ENCODE measurements at places on chromosomes 7 and 10. TPM values are rescaled to one million over a fixed set of nuclear protein-coding genes. Genes with fewer than 3 reads are reported as not detected.

The CALN1 gene
- not detected for total RNA-seq

The ARMC3 gene
- total RNA-seq, result not detected

The PAPOLB gene
- not detected for total RNA-seq

The INHBA gene
- 53.8 TPM for total RNA-seq

The IGF2BP3 gene
- total RNA-seq, result 44.3 TPM

The ZCCHC24 gene
- 25.0 TPM for total RNA-seq

The ZMYND11 gene
- 37.1 TPM for total RNA-seq

The C10orf95 gene
- total RNA-seq, result not detected

The ATP6V0A4 gene
- not detected for total RNA-seq

The TACC2 gene
- total RNA-seq, result 6.9 TPM

The PNLIPRP1 gene
- total RNA-seq, result not detected

The SPRN gene
- total RNA-seq, result under 0.01 TPM

The GDF2 gene
- not detected for total RNA-seq

The ABCB4 gene
- 2.5 TPM for total RNA-seq

The STRIP2 gene
- total RNA-seq, result 3.4 TPM

The PIP gene
- not detected for total RNA-seq

The NPSR1 gene
- total RNA-seq, result not detected

The MEPCE gene
- total RNA-seq, result 35.9 TPM

The MAGI2 gene
- 3.7 TPM for total RNA-seq

The CYP3A4 gene
- not detected for total RNA-seq

The OLAH gene
- 0.65 TPM for total RNA-seq

The FGFBP3 gene
- total RNA-seq, result 2.2 TPM

The PTN gene
- 34.1 TPM for total RNA-seq

The BEND7 gene
- total RNA-seq, result 4.4 TPM

The H2BK1 gene
- total RNA-seq, result not detected

The LBX1 gene
- total RNA-seq, result not detected

The LIPK gene
- not detected for total RNA-seq

The ACTR3C gene
- 0.39 TPM for total RNA-seq

The PRPS1L1 gene
- total RNA-seq, result not detected

The FAM237B gene
- total RNA-seq, result not detected

The NME8 gene
- total RNA-seq, result not detected

The RFC2 gene
- total RNA-seq, result 21.4 TPM

The NEUROG3 gene
- total RNA-seq, result not detected

The CDHR1 gene
- not detected for total RNA-seq
